Thymus (tissue), 14 donors: ENCODE measurements at places on chromosomes 1 and 21. TPM values are rescaled to one million over a fixed set of nuclear protein-coding genes. Genes with fewer than 3 reads are reported as not detected.

DNA sequence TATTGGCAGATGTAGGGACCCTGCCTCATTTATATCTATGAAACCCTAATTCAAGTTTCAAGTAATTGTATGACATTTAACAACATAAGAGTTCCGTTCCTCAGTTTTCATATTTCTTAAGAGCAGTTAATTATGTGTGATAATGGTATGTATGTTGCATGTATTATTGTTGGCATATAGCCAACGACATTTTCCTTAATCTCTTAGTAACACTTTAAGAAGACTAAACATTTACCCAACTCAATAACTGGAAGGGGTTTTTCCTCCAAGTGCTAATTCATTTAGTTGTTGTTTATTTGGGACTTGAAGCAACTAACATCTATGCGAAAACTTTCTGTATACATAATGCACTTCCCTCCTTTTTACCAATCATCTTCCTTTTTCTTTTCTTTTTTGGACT, 1.5 kb upstream of the RALGPS2 start:
- no peak for DNase-seq
- no peaks in the 10 kb centered on the region for H3K27me3 ChIP-seq
- no peak overlapping the region for H3K4me3 ChIP-seq
- H3K27ac ChIP-seq: no peak overlapping the region
- no peaks in the 10 kb centered on the region for H3K36me3 ChIP-seq

CAMSAP2 gene
- 6.5 TPM for total RNA-seq

DNA sequence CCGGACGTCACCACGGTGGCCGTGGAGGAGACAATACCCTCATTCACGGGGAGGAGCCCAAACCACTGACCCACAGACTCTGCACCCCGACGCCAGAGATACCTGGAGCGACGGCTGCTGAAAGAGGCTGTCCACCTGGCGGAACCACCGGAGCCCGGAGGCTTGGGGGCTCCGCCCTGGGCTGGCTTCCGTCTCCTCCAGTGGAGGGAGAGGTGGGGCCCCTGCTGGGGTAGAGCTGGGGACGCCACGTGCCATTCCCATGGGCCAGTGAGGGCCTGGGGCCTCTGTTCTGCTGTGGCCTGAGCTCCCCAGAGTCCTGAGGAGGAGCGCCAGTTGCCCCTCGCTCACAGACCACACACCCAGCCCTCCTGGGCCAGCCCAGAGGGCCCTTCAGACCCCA, 7.0 kb downstream of the TNFRSF14 start:
- DNase-seq: no peak
- peaks cover 43% of the 10 kb centered on the region for H3K36me3 ChIP-seq
- no peaks in the 10 kb centered on the region for H3K27me3 ChIP-seq
- H3K4me1 ChIP-seq: no peaks in the 10 kb centered on the region

MIXL1 gene
- total RNA-seq: 0.09 TPM

OPTC gene
- 0.09 TPM for total RNA-seq
